H9 (cell line): ENCODE measurements at places on chromosomes 6 and 20.

DNA sequence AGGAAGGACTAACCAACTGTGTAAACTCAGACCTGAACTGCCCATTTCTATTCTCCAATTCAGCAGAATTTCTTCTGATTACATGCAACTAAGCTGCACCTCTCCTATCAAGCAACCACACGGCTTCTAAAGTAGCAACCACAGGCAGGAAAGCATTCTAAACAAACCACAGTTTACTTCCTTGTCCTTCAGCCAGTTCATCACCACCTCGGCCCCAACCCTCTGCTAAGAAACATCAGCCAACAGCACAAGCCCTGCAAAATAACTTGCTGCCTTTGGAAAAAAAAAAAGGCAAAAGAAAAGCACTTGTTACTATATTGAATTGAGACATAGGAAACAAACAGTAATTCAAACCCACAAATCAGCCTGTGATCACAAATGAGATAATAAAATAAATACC, 140.3 kb downstream of the NFATC2 start:
- H3K4me1 ChIP-seq = no peaks in the 10 kb centered on the region
- no peaks in the 10 kb centered on the region for H3K36me3 ChIP-seq
- H3K27me3 ChIP-seq = no peaks in the 10 kb centered on the region

- no peaks in the 10 kb centered on the region for H3K27me3 ChIP-seq
- H3K4me3 ChIP-seq = no peak overlapping the region
- no peak overlapping the region for H3K27ac ChIP-seq
These were observed 99.0 kb downstream of the GMPR start for GRCh38 chr6:16337295-16337975.

- no peak for DNase-seq
- no peak overlapping the region for H3K27ac ChIP-seq
- no peaks in the 10 kb centered on the region for H3K27me3 ChIP-seq
- H3K4me1 ChIP-seq = peaks cover 28% of the 10 kb centered on the region; the same call in 1 of the 2 replicates
These were observed 1.9 kb downstream of the SDC4 start for GRCh38 chr20:45346291-45346718.

DNA sequence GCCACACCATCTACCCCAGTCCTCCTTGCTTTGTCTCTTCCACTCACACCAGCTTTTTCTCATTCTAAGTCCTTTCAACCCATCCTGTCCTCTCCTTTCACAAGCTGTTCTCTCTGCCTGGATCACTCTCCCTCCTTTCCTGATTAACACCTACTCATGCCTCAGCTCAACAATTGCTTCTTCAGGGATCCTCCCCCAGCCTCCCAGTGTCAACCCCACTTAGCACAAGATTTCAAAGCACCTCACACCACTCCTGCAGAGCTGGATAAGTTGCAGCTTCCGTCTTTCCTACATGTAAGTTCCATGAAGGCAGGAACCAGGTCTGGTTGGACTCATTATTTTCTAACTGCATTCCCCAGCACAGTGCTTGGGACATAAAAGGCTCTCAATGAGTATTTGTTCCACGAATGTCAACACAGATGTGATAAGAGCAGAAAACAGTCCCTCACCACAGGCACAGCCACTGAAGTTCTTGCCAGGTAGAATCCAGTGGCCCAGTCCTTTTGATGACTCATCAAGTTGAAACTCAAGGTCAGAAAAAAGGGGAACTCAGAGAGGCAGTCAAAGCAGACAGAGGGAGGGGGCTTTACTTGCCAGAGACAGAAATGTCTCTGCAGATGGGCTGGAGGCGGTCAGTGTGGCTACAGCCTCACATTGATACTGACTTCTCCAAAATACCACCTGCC, 193.4 kb upstream of the PRDM1 start:
- H3K4me1 ChIP-seq = no peaks in the 10 kb centered on the region; the same call in 1 of the 2 replicates
- no peak for DNase-seq
- H3K36me3 ChIP-seq = peaks cover 20% of the 10 kb centered on the region; the same call in 1 of the 2 replicates
- H3K27ac ChIP-seq = no peak overlapping the region
- H3K27me3 ChIP-seq = no peaks in the 10 kb centered on the region

DNA sequence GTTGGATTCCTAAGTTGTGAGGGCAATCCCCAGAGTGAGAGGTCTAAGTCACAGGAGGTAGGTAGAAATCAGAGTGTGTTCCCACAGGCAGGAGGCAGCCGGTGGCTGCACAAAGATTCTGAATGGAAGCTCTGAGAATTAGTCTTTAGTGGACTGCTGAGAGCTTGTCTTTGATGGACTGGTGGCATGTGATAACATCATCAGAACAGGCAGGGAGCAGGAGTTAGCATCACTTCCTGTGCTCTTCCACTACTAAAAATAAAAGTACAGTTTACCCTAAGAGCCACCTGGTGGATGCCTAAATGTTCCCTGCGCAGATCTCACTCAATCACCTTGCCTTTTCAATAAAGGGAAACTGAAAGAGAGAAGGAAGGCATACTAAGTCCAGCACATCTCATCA, 294.6 kb upstream of the POU3F2 start:
- no peak for DNase-seq
- no peaks in the 10 kb centered on the region for H3K27me3 ChIP-seq
- peak overlapping the region; percentile 52 for H3K27ac ChIP-seq
- H3K4me1 ChIP-seq = no peaks in the 10 kb centered on the region; the same call in 1 of the 2 replicates
- no peak overlapping the region for H3K4me3 ChIP-seq
- H3K36me3 ChIP-seq = no peaks in the 10 kb centered on the region

GRCh38 chr6:134020968-134021367, 31.5 kb downstream of the SLC2A12 start:
- no peaks in the 10 kb centered on the region for H3K4me1 ChIP-seq
- DNase-seq = no peak
- H3K27ac ChIP-seq = no peak overlapping the region
- no peaks in the 10 kb centered on the region for H3K27me3 ChIP-seq
- H3K4me3 ChIP-seq = no peak overlapping the region
- H3K36me3 ChIP-seq = no peaks in the 10 kb centered on the region

DNA sequence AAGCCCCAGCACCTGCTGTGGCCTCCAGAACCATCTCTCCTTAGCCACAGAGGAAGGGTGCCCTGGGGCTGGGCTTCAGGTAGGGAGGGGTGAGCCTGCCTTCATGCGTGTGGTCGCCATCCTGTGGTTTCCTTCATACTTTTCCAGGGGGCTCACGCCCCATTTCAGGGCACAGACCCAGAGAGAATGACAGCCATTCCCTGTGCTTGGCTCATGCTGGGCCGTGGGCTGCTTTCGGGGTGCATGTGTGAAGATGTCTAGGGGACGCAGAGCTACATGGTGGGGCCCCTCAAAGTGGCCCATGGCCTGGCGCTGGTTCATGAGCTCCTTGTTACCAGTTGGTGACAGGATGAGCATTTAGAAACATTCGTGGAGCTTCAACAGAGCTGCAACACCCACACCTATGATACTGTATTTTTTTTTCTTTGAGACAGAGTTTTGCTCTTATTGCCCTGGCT, 190.3 kb upstream of the SLC24A3 start:
- no peaks in the 10 kb centered on the region for H3K4me1 ChIP-seq
- H3K27ac ChIP-seq = no peak overlapping the region
- H3K4me3 ChIP-seq = no peak overlapping the region; the same call in 2 of the 3 replicates
- no peaks in the 10 kb centered on the region for H3K36me3 ChIP-seq
- DNase-seq = no peak
